ENCODE measurements at places on chromosomes 1 and 21. TPM values are rescaled to one million over a fixed set of nuclear protein-coding genes. Genes with fewer than 3 reads are reported as not detected.
A peak's percentile ranks its signal among the peaks of the same experiment; 100 is the strongest.

The KCNA2 gene
- 16.9 TPM for total RNA-seq

The TMCO4 gene
- total RNA-seq = 39.6 TPM

The KDM5B gene
- 45.4 TPM for total RNA-seq

The KIF26B gene
- total RNA-seq = 3.8 TPM

- H3K36me3 ChIP-seq = no peaks in the 10 kb centered on the region
- no peak for DNase-seq
- H3K4me3 ChIP-seq = no peak overlapping the region
- H3K27ac ChIP-seq = no peak overlapping the region
- no peaks in the 10 kb centered on the region for H3K4me1 ChIP-seq
These were observed 61.2 kb downstream of the TCP10L start for GRCh38 chr21:32523988-32524719.

GRCh38 chr1:90943966-90944365 lies 77.9 kb downstream of the ZNF644 start:
- no peak overlapping the region for H3K4me3 ChIP-seq
- H3K36me3 ChIP-seq = no peaks in the 10 kb centered on the region
- no peak overlapping the region for H3K27ac ChIP-seq

- H3K4me3 ChIP-seq = no peak overlapping the region
- no peaks in the 10 kb centered on the region for H3K27me3 ChIP-seq
- no peaks in the 10 kb centered on the region for H3K4me1 ChIP-seq
These were observed 26.8 kb downstream of the ALDH9A1 start for GRCh38 chr1:165671526-165671925.

DNA sequence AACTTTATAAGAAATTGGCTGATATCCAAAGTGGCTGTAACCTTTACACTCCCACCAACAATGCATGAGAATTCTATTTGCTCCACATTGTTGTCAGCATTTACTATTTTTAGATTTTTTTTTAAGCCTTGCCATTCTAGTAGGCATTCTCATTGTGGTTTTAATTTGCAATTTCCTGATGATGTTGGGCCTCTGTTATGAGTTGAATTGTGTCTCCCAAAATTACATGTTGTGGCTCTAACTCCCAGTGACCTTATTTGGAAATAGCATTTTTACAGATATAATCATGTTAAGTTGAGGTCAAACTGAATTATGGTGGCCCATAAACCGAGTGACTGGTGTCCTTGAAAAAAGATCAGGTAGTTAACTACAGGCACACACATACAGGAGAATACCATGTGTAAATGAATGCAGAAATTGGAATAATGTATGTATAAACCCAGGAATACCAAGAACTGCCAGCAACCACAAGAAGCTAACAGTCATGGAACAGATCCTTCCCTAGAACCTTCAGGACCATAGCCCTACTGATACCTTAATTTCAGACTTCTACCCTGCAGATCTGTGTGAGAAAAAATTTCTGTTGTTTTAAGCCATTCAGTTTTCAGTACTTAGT lies 348.8 kb upstream of the DAB1 start:
- no peak for DNase-seq
- no peaks in the 10 kb centered on the region for H3K4me1 ChIP-seq
- no peaks in the 10 kb centered on the region for H3K27me3 ChIP-seq
- H3K27ac ChIP-seq = no peak overlapping the region

- H3K4me3 ChIP-seq = no peak overlapping the region
- H3K27ac ChIP-seq = no peak overlapping the region
- no peaks in the 10 kb centered on the region for H3K4me1 ChIP-seq
These were observed 46.6 kb downstream of the PCP4 start for GRCh38 chr21:39913706-39914305.

DNA sequence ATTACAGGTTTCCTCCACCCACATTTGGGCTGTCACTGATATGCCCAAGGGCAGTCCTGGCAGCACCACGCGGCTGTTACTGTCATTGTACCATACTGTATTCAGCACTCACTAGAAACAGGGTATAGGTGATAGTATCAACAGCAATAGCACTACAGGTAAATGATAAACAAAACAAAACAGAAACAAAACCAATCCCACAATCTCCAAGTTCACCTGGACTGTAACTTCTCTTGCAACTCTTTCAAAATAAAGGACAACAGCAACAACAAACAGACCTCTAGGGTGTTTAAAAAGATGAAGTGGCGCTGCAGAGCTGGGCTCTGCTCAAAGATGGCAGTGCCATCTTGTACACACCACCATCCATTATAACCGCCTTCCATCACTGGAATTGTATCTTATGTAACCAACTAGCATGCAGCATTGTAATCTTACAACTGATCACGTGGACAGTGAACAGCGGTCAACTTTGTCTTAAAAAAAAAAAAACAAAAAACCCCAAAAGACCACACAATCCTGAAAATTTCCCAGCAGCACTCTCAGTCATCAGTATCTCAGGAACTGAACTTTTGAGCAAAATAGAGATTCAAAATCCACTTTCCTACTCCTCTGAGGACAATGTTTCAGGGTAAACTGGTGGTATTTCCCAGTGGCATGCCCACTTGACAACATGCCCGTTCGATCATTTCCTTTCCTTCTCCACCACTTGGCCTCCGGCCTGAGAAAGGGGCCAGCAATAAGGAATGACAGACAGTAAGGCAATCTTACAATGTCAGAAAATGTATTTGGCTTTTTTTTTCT lies 3.8 kb downstream of the IRF2BP2 start:
- no peaks in the 10 kb centered on the region for H3K36me3 ChIP-seq
- H3K4me1 ChIP-seq = peaks cover 46% of the 10 kb centered on the region
- peak; percentile 72 for DNase-seq
- H3K4me3 ChIP-seq = peak overlapping the region; percentile 71
- no peaks in the 10 kb centered on the region for H3K27me3 ChIP-seq
- peak overlapping the region; percentile 100 for H3K27ac ChIP-seq

DNA sequence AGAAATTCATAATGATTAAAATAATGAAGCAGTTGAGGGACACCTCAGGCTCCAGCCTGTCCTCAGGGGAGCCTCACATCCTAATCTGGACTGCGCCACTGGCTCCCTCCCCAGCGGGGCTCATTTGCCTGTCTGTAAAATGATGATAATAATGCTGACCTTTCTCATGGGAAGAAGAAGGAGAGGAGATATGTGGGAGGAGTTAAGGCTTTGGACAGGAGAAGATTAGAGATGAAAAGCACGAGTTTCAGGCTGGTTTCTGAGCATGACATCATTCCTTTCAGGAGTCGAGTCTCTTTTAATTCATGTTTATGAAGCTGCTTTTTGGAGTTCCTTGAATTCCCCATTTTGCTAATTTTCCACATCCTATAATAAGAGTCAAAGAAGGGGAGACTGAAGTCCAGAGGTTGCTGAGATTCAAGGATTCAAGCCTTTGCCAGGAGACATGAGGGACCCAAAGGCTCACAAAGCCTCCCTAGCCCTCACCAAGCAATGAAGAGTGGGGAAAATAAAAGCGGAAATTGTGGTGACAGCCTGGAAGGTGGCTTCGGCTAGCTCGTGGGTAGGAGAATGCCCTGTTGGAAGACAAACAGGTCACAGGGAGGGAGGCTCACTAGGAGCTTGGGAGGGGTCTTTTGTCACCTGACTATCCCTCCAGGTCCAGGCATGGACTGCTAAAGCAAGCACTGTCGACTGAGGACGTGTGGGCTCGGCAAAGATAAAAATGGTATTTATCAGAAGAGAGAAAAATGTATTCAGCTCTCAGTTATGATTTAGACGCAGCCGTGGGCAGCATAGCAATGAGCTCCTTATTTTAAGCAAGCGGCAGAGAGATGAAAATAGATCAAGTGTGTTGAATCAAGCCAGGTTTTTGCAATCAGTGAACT lies 27.5 kb upstream of the STMN1 start:
- H3K36me3 ChIP-seq = no peaks in the 10 kb centered on the region
- H3K27ac ChIP-seq = no peak overlapping the region
- no peak for DNase-seq
- H3K27me3 ChIP-seq = no peaks in the 10 kb centered on the region

DNA sequence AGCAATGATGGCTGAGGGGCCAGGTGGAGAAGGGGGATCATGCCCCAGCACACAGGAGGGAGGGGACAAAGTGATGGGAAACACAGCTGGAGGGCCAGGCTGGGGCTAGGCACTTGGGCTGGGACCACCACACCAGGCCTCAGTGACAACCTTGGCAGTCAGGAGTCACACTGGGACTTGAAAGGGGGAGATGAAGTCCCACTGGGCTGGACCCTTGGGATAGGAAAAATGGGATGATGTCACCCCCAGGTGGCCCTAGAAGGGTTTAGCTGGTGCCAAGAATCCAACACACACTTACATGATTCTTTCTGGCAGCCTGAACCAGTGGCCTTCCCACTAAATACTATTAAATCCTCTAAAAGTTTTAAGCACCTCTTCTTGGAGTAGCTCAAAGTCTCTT lies 17.1 kb downstream of the ZBTB17 start:
- no peak for DNase-seq
- no peak overlapping the region for H3K27ac ChIP-seq
- H3K4me1 ChIP-seq = peaks cover 18% of the 10 kb centered on the region
- H3K4me3 ChIP-seq = no peak overlapping the region
- no peaks in the 10 kb centered on the region for H3K27me3 ChIP-seq

DNA sequence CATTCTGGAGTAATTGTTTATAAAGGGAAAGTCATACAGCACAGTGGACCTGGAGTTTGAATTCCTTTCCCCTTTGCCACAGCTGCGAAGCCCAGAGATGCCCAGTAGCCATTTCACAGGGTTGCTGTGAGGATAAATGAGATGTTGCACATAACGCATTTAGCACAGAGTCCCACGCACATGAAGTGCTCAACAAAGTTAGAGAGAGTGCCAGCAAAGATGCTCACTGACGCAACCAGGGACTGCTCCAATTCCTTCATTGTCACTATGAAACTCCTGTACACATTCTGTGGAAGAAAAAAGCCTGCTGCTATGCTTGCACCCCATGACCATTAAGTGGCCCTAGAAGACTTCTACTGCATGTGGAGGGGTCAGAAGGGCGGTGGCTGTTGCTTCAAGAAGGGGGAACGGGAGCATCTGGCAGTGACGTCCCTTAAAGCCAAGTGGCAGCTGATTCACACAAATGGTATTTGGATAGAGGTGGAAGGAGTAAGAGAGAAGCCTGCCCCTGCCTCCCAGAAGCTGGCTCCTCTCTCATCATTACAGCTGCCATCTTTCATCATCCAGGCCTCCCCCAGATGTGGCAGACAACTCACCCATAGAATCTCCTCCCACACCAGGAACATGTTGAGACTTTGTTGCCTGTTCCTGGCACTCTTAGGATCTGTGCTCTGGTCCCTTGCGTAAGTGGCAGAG lies 26.5 kb upstream of the VAV3 start:
- no peaks in the 10 kb centered on the region for H3K36me3 ChIP-seq
- no peak for DNase-seq
- no peaks in the 10 kb centered on the region for H3K4me1 ChIP-seq
- H3K4me3 ChIP-seq = no peak overlapping the region
- no peaks in the 10 kb centered on the region for H3K27me3 ChIP-seq

DNA sequence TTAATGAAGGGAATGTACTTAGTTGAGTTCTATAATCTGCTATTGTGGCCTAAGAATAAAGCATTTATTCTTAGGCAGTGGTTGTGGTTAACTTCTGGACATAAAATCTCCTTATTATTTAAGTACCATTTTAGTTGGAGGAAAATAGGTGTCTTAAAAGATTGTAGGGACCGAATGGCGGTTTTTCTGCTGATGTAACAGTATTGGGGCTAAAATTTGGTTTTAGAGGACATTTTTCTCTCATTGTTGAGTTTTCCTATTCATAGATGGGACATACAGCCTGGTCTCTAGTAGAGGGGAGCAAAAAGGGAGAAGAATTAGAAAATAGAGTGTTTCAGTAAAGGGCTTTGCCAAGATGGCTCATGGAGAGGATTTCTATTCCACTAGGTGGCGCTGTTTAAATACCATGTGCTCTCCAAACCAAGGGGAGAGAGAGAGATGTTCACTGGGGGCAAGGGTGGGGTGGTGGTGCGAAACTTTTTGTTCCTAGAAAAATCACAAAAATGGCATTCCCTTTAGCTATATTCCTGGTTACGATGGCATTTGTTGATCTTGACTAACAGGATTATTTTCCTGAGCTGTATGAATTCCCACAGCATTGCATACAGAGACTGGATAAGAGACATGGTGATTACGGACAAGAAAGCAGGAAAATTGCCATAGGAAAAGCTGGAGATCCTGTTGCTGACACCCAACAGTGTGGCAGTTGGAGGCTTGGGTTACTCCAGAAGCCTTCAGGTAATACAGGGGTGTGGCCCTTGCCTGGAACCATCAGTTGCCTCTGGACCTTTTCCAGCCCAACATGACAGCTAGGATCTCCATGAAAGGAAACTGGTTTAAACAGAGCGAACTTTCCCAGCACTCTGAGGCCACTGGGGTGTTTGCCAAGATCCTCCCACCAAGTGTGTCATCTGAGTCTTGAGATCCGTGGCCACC lies 18.2 kb upstream of the FCGR2A start:
- no peak overlapping the region for H3K27ac ChIP-seq
- H3K27me3 ChIP-seq = peaks cover 25% of the 10 kb centered on the region
- no peaks in the 10 kb centered on the region for H3K36me3 ChIP-seq
- peak; percentile 81 for DNase-seq
- H3K4me3 ChIP-seq = no peak overlapping the region
- no peaks in the 10 kb centered on the region for H3K4me1 ChIP-seq

DNA sequence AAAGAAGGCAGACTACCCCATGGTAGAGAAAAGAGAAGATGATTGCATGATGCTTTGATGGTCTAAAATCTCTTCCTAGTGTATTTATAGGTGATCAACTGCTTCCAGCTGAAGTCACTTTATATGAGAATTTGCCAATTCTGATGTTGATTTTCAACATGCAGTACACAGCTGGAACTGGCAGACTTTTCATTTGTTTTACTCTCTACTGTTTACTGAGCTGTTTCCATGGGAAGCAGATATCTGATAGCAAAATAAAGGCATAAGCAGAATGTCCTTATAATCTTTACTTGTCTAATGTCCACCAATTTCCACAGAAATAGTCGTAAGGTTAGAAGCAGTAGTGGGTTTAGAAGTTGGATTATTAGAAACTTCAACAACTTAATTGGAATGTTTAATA lies 74.9 kb downstream of the SYDE2 start:
- H3K36me3 ChIP-seq = no peaks in the 10 kb centered on the region
- H3K27ac ChIP-seq = no peak overlapping the region
- DNase-seq = no peak
- no peaks in the 10 kb centered on the region for H3K27me3 ChIP-seq
- no peak overlapping the region for H3K4me3 ChIP-seq

DNA sequence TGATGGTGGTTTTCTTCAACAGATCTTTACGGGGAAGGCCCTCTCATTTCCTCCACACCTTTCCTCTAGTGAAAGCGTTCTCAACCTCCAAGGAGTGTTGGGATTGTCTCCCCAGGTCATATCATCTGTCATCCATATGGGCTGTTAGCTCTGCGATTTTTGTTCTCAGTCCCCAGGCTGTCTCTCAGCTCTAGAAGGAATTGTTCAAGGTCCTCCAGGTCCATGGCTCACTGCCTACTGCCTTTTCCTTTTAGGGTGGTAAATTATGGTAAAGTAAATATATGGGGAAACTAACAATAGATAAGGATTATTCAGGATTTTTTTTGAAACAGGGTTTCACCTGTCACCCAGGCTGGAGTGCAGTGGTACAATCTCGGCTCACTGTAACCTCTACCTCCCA lies 37.6 kb downstream of the ELF3 start:
- no peaks in the 10 kb centered on the region for H3K4me1 ChIP-seq
- H3K27ac ChIP-seq = no peak overlapping the region
